ENCODE measurements at places on chromosomes 11 and 22. TPM values are rescaled to one million over a fixed set of nuclear protein-coding genes. Genes with fewer than 3 reads are reported as not detected.
A peak's percentile ranks its signal among the peaks of the same experiment; 100 is the strongest.

GRCh38 chr22:38733329-38733723 lies 22.5 kb downstream of the SUN2 start:
- peak; percentile 32 for DNase-seq

GRCh38 chr11:76347466-76347865 lies 33.5 kb downstream of the THAP12 start:
- no peak for DNase-seq

DNA sequence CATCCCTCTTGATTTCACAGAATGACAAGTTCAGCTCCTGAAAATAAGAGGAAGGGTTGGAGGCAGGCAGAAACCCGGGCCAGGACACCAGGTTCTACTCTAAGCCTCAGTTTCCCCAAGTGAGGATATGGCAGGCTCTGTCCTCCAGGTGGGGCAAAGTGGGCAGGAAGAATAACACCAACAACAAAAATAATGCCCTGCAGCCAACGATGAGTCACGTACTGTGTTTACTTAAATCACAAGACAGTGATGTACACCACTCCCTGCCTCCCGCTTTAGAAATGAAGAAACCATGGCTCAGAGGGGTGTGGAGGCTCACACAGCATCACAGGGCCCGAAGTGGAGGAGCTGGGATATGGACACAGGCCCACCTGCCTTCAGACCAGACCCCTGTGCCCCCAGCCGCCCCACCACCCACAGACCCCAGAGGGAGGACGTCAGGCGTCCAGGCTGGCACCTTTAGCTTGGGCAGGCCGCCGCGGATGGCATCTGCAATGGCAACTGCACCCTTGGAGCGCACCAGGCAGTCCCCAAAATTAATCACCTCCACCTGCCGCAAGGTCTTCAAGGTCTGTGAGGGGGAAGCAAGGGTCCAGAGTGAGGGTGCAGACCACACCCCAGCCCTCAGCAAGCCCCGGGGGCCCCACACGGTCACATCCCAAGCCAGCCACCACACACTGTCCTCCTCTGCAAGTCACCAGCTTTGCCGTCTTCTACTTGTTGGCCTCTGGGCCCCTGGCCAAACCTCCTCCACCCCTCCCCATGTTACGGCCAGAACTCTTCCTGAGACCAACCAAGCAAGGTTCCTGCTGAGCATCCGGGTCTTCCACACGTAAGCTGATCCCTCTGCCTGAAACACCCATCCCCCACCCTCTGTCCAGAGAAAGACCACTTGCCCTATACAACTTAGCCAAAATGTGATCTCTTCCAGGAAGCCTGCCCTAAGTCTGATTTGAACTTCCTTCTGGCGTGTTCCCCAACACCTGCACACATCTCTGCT lies 15.8 kb upstream of the CHADL start:
- DNase-seq: peak; percentile 60

GRCh38 chr22:49364398-49364797 lies 463.3 kb downstream of the BRD1 start:
- DNase-seq: no peak

- no peak for DNase-seq
These were observed 38.4 kb upstream of the TP53I11 start for GRCh38 chr11:44988981-44989635.

GRCh38 chr11:129048911-129049310 lies 106.2 kb upstream of the TP53AIP1 start:
- DNase-seq: no peak

DNA sequence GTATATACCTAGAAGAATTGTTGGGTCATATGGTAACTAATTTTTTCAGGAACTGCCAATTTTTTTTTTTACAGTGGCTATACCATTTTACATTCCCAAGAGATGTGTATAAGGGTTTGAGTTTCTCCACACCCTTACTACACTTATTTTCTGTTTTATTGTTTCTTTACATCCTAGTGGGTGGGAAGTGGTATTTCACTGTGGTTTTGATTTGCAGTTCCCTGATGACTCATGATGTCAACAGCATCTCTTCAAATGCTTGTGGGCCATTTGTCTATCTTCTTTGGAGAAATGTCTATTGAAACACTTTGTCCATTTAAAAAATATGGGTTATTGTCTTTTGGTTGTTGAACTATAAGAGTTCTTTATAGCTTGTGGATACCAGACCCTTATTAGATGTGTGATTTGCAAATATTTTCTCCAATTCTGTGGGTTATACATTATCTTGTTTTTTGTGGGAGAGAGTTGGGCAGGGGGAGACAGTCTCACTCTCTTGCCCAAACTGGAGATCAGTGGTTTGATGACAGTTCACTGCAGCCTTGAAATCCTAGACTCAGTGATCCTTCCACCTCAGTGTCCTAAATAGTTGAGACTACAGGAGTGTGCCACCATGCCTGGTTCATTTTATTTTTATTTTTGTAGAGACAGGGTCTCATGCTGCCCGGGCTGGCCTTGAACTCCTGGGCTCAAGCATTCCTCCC lies 30.3 kb upstream of the PISD start:
- DNase-seq: no peak

Gene MMP1
- not detected for total RNA-seq

GRCh38 chr11:11229647-11230046 lies 123.4 kb downstream of the CSNK2A3 start:
- peak; percentile 56 for DNase-seq

DNA sequence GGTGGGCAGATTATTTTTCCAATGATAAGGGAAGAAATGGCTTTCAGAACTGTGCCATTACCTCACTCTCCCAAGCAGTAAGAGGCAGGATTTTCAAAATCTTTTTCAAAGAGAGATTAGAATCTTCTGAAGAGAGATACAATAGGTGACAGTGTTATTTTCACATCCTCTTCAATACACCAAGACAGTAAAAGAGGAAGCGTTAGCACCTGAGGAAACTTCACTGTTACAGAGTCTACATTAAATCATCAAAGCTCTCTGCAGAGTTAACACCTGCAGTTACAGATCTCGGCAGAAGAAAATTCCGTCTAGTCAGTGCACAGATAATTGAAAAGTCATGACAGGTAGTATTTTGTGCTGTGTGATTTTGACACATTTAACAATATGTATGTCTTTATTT lies 144.9 kb downstream of the PGR start:
- DNase-seq: no peak

Gene SLC37A2
- total RNA-seq: 0.79 TPM

DNA sequence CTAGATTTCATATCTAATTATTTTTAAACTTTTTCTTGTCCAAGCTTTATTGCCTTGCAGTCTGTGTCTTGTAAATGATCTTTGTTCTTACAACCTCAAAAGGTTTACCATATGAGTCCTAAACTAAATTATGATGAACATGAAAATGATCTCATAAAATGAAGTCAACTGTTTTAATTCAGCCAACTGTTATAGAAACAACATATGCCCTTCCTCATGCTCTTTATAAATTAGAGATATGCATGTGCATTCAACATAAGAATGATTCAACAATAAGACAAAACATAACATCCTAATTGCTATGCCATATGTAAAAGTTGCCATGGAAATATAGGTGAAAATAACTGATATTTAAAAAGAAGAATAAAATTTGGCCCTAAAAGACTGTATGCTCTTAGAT lies 774.4 kb downstream of the LUZP2 start:
- no peak for DNase-seq

Gene ANO5
- total RNA-seq: not detected

Gene TRIM6
- 2.5 TPM for total RNA-seq

Gene OR2AT4
- not detected for total RNA-seq

DNA sequence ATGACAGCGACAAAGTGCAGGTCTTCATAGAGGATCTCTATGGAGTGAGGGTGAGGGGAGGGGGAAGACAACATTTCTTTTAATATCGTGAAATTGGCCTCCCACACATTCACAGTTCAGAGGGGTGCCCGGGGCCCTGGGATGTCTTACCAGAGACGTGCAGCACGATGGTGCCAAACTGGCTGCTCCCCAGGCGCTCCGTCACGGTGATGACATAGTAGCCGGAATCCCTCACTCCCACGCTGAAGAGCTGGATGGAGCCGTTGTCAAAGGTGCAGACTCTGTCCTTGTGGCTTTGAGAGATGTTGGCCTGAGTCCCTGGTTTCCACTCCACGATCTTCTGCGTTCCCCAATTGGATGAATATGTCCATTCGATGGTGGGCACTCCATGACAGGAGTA lies 29.6 kb downstream of the VSTM5 start:
- no peak for DNase-seq

DNA sequence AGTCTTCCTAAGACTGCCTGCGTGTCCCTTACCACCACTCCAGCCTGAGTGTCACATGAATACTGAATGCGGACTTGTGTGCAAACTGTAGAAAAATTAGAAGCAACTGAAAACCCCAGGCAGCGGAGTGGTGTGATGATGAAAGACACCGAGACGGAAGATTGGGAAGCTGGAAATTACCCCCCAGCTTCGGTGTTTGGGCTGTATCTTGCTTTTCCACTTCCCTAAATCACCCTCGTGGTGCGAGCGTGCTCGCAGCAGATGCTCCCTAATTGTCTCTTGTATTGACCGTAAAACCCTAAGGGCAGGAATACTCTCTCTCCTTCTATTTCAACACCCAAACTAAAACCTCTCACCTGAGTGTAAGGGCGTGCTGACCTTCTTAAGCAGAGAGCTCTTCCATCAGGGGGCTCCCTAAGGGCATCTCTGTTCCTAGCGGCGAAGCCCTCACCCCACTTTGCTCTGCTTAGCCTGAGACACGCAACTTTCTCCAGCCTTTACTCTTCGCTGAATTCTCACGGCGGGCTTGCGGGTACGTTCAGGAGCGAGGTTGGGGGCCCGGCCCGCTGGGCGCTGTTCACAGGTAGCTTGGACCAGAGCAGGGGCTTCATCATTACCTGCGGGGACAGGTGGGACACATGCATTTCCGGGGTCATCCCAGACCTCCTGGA lies 62.4 kb downstream of the CRYBB2 start:
- no peak for DNase-seq

DNA sequence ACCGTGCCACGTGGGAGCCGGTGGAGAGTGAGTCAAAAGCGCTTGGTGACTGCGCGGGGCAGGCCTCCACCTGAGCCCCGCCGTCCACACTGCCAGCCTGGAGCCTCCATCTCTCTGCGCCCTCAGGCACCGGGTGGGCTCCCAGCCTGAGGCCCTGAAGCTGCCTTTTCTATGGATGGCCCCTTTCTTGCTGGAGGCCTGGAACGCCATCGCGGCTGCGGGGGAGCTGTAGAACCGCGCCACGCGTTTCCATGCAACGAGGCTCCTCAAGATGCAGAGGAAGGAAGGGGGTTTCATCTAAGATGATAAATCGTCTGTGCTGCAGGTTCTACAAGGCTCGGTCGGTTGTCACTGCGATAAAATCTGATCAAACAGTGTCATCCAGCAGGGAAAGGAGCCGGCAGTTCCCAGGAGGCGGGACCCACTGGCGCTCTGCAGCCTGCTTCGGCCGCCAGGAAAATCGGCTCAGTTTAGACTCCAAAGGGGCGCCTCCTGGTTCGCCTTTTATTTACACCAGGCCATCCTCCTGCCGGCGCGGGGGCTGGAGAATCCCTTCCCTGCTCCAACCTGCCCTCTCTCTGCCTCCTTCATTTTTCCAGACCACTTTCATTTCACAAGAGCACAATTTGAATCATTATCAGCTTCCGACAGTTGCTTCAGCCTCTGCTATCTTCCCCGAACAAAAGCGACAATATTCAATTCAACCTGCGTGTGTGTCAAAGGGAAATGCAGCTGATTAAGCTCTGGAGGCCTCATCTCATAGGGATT lies 624.4 kb downstream of the BRD1 start:
- no peak for DNase-seq
